ENCODE measurements at places on chromosomes 3 and 15.
A peak's percentile ranks its signal among the peaks of the same experiment; 100 is the strongest.

- DNase-seq: no peak
Measured at GRCh38 chr3:113548501-113548900, 16.1 kb downstream of the SIDT1 start.

DNA sequence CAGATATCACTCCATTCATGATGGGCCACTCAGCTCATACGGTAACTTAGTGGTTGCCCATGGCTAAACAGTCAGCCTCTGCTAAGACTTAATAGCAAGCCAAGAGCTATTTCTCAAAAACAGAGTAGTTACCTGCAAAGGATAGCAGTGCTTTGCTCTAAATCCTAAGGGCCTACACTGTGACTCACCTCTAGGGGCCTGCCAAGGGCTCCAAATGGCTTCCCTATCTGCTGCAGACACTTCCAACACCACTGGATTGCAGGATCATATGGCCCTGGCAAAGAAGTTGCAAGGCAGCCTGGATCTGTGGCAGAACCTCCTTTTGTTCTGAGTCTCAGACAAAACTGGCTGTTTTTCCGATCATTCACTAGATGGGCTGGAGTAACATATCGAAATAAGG is 17.8 kb downstream of the CGGBP1 start:
- DNase-seq: no peak

- DNase-seq: no peak
Measured at GRCh38 chr3:32306072-32306471, 67.6 kb downstream of the CMTM8 start.

DNA sequence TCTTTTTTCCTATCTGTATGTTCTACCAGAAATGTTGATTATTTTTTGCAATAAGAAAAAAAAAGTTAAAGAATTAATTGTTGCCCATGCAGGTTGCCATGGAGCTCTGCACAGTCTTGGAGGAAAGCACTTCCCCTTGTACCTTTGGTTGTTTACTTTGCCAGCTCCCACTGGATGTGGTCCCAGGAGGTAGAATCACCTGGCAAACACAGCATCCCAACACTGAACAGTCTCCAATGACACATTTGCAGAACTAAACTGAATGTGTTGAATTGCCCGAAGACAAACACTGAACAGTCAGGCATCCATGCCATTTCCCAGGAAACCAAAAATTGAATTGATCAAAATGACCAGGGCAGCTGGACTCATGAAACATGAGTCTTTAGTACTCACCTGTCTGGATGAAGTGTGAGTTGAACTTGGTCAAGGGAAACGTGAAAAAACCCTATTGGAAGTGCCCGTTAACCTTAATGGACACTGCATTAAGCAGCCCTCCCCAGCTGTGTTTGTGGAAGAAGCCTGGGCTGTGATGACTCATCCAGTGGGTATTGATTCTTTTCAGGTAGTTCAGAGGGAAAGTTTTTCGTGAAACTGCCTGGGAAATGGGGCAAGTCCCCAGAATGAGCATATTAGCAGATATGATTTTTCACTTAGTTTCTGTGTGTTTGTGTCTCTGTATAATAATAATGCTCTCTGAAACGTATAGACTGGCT is 284.7 kb upstream of the STT3B start:
- no peak for DNase-seq

DNA sequence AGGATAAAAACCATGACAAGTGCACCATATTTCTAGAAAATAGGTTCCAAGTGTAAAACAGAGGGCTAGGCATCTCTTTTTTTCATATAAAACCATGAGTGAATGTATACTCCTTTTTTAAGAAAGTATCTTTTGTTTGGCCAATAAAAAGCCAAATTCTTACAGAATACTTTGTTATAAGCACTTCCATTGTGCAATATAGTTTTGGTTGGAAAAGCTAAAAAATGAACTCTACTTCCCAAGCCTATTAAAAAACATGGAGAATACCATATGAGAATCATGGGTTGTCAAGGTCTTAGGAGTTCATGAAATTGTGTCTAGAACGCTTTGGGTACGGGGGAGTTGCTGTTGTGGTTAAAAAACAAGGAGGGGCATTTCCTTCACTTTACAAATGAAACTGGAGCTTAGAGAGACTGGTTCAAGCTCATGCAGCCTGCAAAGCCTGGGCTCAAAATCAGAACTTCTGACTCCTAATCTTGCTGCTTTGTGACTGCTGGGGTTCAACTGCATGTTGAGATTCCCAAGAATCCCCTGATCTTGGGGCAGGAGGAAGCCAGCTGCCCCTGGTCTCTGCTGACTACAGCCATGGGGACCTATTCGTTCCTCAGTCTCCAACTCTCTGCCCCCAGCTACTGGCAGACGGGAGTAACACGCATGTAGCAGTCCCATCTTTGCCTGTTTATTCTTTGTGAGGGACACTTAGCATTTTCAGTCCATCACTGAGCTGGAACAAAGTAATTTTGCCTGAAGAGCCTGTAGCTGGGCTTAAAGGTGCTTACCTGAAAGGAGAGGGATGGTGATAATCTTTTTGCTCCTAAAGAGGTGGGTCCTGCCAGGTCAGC is 229.1 kb downstream of the CHST2 start:
- DNase-seq: peak; percentile 10

- no peak for DNase-seq
Measured at GRCh38 chr3:150168698-150169097, 198.0 kb upstream of the PFN2 start.

DNA sequence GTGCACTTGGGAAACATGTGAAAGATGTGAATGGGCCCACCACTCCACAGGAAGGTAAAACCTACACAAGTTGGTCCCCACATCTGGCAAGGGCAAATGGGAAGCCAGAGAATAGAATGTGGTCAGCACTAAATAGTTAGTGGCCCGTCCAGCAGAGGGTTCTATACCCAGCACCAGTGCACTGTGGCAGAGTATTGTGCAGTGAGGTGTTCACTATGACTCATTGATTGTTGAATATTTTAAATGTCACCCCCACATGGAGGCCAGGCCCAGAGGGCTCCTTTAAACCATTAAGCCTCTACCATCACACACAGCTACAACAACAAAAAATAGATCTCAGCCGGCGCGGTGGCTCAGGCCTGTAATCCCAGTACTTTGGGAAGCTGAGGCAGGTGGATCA is 11.7 kb downstream of the FRMD5 start:
- DNase-seq: no peak

- DNase-seq: no peak
Measured at GRCh38 chr15:69038508-69038907, 24.0 kb downstream of the NOX5 start.

GRCh38 chr3:128496019-128496601 is 3.1 kb upstream of the GATA2 start:
- no peak for DNase-seq

GRCh38 chr3:51588724-51589123 is 50.2 kb downstream of the RAD54L2 start:
- DNase-seq: no peak

DNA sequence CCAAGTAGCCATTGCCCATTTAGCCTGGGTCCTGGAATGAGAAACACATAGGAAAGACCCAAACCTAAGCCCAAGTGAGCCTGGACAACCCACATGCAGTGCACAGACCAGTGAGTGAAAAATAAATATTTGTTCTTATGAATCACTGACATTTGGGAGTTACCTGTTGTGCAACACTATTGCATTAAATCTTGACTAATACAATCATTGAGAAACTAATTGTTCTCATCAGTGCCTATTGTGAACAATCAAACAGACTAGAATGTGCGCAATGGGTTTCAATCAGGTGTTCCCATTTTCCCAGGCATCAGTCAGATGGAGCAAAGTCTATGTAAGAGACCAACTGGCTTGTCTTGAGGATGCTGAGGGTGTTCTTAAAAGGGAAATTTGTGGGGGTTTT is 54.7 kb upstream of the CNOT10 start:
- no peak for DNase-seq

- DNase-seq: no peak
Measured at GRCh38 chr3:52174896-52175295, 20.7 kb upstream of the POC1A start.

DNA sequence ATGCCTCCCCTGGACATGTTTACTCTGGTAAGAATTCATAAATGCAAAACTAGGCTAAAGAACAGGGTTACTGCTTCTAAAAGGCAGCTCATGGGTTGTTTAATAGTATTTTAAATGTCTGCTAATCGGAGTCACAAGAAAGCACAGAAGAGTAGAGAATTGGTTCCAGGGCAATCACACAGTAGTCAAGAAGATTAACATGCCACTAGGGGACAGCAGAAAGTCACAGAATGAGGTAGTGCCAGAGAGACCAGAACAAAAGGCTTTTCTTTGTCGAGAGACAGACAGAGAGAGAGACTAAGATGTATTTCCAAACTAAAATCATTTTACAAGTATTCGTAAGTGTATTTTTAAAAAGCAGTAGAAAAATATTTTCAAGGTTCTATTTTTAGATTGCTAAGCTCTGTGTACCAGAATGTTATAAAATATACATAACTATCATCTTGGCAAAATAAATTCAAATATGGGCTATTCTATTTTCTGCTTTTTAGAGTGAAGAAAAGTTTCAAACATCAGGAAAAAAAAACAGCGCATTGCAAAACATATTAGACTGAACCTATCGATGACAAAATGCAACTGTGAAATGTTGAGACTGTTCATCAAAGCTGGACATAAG is 78.3 kb upstream of the CDIN1 start:
- peak; percentile 7 for DNase-seq

GRCh38 chr3:131957980-131958379 is 76.8 kb downstream of the CPNE4 start:
- no peak for DNase-seq

GRCh38 chr3:354432-354831 is 157.9 kb downstream of the CHL1 start:
- DNase-seq: peak; percentile 17

DNA sequence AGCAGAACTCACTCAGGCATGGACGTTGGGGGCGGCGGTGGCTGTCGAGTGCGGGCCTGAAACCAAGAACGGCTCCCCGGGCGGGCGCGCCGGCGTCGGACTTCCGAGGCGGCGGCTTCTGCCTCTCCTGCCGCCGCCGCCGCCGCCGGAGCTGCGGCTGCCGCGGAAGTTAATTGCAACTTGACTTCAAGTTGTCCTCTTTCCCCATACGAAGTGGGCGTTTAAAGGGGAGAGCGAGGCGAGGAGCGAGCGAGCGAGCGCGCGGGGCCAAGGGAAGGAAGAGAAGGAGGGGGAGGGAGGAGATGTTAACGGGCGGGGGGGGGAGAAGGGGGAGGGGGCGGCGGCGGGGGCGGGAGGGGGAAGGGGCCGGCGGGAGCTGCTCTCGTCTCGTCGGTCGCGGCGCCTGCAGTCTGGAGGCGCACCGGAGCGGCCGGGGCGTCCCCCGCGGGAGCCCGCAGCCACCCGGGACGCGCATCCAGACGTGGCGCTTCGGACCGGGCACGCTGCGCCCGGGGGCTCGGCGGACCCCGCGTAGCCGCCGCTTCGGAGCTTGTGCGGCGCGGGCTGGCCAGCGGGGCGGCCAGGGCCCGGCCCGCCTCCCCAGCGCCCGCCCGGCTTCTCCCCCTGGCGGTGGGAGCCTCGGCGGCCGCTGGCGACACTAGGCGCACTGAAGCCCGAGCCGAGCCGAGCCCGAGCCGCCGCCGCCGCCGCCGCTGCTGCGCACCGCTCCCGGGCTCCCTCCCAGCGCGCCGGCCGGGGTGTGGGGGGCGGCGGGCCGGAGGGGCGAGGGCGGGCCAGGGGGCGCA is 19.7 kb upstream of the SATB1 start:
- DNase-seq: peak; percentile 82

- DNase-seq: no peak
Measured at GRCh38 chr3:78035131-78035641, 995.3 kb downstream of the ROBO2 start.

- no peak for DNase-seq
Measured at GRCh38 chr3:37963016-37963415, 27.6 kb upstream of the VILL start.

- DNase-seq: peak; percentile 26
Measured at GRCh38 chr15:67762610-67763368, 62.5 kb upstream of the SKOR1 start.
